ENCODE measurements at places on chromosomes 1 and 21.

- DNase-seq, result no peak
These were observed 4.5 kb downstream of the C1orf232 start for GRCh38 chr1:26164036-26164860.

GRCh38 chr1:153649137-153649862 is 9.2 kb upstream of the SNAPIN start:
- DNase-seq, result no peak

GRCh38 chr1:6260433-6260934 is 414 bp downstream of the GPR153 start:
- DNase-seq, result no peak

GRCh38 chr1:202189001-202189790 is 4.4 kb upstream of the LGR6 start:
- DNase-seq, result peak; percentile 17

DNA sequence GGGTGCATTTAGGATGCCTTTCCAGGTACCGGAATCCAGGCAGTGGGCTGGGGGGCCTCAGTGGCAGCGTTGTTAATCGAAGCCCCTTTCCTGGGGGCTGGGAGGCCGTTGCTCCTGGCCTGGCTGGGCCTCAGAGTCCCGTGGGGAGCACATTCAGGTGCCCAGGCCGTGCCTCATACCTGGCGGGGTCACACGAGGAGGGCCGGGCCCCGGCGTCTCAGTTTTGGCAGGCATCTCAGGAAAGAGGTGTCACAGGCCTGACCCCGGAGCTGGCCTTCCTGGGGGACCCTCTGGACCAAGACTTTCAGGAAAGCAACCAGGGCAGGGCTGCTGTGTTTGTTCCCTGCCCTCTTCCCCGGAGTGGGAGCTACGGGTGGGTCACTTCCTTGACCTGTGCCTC is 4.1 kb downstream of the NBL1 start:
- no peak for DNase-seq

DNA sequence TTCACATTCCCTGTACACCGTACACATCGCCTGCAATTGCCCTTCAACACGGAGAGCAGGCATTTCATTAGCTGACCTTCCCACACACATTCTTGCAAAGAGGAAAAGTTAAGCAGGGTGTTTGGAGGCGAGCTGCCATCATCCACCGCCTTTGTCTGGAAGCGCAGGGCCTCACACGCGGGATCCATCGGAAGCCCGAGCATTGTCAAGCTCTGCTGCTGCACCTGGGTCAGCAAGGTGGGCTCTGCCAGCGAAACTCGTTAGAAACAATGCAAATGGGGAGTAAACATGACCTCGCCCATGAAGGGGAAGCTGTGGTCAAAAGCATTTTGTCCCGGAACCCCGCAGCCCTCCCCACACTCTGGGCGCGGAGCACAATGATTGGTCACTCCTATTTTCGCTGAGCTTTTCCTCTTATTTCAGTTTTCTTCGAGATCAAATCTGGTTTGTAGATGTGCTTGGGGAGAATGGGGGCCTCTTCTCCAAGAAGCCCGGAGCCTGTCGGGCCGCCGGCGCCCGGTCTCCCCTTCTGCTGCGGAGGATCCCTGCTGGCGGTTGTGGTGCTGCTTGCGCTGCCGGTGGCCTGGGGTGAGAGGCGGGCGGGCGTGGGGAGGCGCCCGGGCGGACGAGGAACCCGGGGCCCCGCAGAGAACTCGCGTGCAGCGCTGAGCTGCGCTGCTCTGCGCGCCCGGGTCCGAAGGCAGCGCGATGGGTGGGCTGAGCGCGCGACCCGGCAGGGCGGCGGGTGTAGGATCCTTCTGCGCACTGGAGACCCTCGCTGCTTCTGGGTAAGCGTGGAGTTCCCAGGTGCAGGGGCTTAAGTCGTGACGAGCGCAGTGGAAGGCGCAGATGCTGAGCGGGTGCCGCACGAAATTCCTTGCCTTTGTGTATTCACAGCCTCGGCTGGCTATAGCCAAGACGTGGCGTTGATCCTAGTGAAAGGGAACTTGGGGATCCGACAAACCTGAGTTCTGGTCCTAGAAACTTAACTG is at the start of gene CR1:
CR1 (plus strand) TSS at position 357 of the 992 bp plus-strand sequence; CDS start at position 468, 111 bp downstream.
- no peak for DNase-seq

DNA sequence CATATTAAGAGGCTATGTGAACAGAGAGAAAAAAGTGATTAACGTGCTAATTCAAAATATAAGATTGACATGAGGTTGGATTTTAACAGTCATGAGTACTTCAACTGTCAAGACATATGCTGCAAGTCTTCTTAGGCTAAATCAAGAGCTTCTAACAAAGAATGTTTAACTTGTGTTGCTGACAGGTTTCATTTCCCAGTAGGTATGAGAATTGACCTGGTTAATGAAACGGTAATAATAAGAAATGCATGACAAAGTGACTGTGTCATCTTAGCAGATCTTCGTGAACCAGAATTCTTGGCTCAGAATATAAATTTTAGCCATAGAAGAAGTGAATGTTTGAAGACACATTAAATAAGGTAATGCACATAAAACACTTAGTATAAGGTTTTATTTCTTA is 132.6 kb upstream of the PTGFR start:
- no peak for DNase-seq

DNA sequence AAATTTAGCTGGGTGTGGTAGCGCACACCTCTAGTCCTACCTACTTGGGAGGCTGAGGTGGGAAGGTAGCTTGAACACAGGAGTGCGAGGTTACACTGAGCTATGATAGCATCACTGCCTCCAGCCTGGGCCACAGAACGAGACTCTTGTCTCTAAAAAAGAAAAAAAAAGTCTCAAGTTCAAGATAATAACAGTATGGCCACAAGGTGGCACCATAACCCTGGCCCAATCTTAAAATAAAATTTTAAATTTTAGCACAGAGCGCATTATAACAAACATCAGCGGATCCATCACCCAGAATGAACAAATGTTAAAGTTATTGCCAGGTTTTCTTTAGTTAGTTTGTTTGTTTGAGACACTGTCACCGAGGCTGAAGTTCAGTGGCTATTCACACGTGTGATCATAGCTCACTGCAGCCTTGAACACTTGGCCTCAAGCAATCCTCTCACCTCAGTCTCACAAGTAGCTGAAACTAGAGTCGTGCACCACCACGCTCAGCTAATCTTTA is 2.9 kb upstream of the HTR6 start:
- no peak for DNase-seq

- DNase-seq, result no peak
These were observed 100.6 kb downstream of the CRYAA start for GRCh38 chr21:43269440-43269839.
